Stimulated activated CD4-positive, alpha-beta T cell treated with anti-CD3 and anti-CD28 coated beads, Interleukin-4, amount 100 ng/mL, for 24 hours (primary cell): ENCODE measurements at places on chromosomes 11 and 22.
A peak's percentile ranks its signal among the peaks of the same experiment; 100 is the strongest.

GRCh38 chr11:28232649-28233048 is 124.5 kb downstream of the METTL15 start:
- no peak for DNase-seq

DNA sequence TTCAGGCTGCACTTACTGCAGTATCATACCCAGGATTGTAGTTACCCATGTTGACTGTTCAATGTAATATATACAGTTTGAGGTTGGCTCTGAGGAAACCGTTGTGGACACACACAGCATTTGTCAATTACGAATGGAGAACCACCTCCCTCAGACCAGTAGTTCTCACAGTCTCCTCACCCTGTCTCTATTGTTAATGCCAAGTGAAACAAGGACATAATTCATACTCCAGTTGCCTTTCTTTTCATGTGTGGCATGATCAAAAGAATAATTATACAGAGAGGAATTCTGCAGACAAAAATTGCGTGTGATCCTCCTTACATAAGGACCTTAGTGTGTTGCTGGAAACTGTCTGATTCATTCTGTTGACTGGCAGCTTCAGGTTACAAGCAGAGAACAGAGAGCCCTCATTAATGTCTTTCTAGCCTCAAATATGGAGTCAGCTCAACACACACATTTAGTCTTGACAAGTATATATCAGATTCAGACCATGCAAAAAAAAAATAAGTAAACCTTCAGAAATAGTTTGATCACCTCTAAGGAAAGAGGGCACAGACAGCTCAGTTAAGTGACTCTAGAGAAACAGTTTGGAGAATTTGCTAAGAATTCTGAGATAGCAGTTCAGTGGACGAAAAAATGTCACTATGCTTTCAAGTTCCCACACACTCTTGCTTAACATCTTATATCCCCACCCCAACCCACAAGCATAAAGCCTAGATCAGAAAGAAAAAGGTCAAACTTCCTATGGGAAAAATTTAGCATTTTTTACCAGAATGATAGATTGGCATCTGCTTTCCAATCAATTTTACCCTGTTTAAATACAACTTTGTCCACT is 96.1 kb downstream of the MAML2 start:
- DNase-seq = no peak

- DNase-seq = no peak
Observed at GRCh38 chr11:70730411-70730810, 332.1 kb downstream of the CTTN start.

- DNase-seq = no peak
Observed at GRCh38 chr11:115279813-115280761, 224.1 kb downstream of the CADM1 start.

- no peak for DNase-seq
Observed at GRCh38 chr11:81359476-81359875, 1374.2 kb downstream of the FAM181B start.

DNA sequence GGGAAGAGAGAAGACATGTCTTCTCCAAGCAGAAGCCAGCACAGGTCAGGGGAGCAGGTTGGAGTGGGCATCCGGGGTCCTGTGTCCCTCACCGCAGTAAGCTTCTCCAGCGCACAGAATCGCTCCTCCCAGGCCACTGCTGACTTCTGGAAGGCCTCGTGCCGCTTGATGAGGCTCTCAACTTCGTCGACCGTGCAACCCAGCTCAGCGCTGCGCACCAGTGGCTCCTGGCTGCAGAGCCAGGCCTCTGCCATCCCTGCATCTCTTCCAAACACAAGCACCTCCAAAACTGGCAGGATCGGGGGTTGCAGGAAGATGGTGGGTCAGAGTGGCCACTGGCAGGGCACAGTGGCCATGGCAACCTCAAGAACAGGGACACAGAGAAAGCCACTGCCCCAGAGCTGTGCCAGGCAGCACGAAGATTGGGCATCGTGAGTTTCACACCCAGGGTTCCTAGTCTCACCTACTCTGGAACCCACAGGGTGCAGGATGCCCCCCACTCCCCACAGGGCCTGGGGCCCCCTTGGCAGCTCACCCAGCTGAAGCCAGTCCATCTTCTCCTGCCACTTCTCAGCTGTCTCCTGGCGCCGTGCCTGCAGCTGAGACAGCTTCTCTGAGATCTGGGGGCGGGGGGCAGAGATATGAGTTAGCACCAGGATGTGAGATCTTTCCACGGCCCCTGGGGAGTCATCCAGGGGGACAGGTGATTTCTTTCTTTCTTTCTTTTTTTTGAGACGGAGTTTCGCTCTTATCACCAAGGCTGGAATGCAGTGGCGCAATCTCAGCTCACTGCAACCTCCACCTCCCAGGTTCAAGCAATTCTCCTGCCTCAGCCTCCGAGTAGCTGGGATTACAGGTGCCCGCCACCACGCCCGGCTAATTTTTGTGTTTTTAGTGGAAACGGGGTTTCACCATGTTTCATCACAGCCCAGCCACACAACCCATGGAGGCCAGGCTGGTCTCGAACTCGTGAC is 11.2 kb upstream of the RBM4B start:
- no peak for DNase-seq

DNA sequence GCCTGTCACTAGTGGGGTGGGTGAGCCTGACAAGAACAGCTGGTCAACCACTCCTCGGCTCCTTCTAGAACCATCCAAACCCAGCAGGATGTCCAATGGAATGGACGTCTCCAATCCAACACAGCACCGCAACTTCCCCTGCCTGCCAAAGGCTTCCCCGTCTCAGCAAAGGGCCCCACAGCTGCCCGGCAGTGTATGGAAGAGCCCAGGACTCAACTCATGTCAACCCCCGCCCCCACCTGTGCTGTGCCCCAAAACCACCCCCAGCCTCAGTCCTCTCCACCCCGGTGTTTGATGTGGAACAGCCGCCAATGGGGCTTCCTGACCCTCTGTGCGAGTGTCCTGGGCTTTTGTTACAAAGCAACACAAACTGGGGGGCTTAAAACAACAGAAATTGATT is 223.8 kb downstream of the CTTN start:
- no peak for DNase-seq

DNA sequence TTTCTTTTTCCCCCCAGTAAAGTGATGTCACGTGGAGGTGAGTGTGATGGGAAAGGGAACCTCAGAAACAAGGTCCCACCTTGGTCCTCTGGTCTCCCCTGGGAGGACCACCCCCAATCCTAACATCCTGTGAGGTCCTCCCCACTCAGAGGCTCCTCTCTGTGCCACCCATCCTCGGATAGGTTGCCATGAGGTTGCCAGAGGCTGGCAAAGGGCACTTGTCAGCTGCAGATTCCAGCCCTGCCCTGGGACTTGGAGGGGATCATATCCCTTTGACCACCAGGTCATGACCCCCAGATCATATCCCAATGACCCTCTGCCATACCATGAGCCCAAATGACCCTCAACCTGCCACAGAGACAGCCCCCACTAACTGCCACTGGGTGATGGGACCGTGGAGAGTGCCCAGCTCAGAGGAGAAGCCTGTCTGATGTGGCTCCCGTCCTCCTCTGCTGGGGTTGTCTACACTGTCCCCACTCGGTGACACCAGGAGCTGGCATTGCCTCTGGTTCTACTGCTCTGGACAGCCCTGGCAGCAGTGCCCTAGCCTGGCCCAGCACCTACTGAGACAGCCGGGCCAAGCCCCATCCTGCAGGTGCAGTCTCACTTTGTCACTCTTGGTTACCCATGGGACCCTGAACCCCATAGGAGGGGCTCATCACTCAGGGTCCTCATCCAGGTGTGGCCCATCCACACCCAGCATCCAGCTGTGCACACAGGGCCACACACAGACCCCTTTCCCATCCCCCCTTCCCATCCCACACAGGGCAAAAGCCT is 90.2 kb upstream of the KCNQ1OT1 start:
- no peak for DNase-seq

- DNase-seq = no peak
Observed at GRCh38 chr11:119612814-119613213, 116.2 kb downstream of the NECTIN1 start.

DNA sequence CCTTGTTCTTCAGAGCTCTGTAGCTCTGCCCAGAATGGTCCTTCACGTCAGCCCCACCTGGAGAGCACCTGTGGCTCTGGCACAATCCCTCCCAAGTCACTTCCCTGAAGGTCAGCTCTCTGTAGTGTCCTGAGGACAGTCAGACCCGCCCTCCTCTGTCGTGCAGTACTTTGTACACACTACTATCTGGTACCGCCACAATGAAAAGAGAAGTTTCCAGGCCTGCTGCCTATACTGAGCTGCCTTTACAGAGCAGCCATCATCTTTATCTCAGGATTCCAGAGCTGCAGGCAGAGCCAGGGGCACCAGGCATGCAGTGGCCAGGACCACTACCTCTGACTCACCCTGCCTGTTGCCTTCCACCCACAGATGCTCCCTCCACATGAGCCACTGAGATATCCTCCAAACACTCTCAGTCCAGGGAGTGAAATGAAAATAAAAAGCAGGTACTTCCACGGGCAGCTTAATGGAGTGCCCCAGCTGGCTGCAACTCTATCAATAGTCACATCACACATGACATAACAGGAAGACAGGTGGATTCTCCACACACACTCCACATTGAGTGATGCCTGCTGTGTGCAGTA is 7.3 kb downstream of the PACSIN2 start:
- no peak for DNase-seq

GRCh38 chr11:41283191-41283930 is 176.1 kb downstream of the LRRC4C start:
- no peak for DNase-seq

DNA sequence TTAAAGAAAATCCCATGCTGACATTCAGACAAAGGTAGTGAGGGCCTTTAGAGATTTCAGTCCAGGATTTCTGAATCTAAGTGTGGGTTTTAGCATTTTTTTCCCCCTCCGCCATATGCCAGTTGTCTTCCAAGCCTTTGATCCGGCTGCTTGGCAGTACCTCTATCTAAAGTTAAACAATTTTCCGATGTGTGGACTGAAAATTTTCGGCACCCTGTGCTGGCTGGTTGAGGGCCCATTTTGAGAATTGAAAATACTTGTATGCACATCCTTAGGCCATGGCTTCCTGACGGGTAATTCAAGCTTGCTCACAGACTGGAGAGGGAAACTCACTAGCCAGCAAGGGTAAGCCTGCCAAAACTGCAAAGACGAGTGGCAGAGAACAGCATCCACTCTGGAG is 131.9 kb upstream of the NARS2 start:
- DNase-seq = no peak

DNA sequence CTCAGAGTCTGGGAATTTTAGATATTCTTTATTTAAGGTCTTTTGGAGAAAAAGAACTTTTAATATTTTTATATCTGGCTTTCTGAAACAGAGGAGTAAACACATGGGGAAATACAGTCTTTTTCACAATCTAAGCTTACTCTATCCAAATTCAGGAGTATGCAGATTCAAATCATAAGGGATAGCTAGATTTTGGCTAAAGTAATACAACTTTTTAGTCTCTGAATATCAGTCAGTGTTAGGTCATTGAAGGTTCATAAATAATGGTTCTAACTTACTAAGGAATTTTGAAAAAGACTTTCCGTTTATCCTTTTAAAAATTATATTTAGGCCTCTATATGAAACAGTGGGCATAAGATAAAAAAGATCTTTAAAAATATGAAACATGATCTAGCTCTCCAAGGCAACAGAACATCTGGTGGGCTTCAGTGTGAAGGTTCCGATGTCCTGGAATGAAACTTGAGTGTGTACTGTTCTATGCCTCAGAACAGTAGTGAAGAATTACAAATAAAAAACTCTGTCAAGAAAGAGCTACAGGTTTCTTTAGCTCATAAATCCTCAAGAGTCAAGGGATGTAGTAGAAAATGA is 165.2 kb upstream of the PDGFD start:
- no peak for DNase-seq

GRCh38 chr11:269146-269890 is 8.9 kb upstream of the NLRP6 start:
- peak; percentile 66 for DNase-seq

DNA sequence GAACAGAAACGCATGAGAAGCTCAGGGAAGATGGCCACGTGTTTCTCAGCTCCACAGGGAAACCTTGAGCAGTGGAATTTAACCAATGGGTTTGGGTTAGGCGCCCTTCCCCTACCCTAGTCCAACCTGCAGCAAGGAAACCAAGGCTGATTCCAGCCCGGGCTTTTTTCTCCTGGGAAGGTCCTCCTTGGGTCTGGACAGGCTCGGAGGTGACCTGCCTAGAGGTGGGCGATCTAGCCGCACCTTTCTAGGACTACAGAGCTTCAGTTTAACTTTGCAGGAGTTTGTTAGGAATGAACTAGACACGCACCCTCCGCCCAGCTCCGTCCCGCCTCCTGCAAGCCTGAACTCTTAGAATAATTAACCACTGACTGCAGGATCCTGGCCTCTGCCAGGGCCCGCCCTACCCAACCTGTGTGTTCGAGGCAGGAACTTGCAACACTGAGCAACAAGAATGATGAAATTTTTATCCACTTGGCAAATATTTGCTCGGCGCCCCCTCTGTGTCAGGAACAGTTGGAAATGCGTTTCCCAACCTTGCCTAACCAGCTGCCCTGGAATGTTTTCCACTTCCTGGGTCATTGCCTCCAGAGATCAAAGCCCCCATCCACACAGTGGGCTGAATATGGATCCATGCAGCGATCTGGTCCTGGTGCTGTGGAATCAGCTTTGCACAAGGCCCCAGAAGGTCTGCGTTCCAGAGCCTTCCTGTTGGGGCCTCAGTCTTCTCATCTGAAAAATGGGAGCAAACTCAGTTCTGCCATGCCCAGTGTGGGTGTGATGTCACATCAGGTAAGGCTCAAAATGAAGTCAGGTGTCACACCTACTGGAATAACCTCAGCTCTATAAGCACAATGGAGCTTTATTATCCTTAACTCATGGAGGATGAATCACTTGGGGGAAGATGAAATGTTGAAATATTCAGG is 13.3 kb downstream of the MPST start:
- no peak for DNase-seq

- no peak for DNase-seq
Observed at GRCh38 chr22:41181349-41182241, 23.5 kb upstream of the L3MBTL2 start.

- DNase-seq = peak; percentile 71
Observed at GRCh38 chr22:39545386-39546365, 13.1 kb upstream of the RPS19BP1 start.

DNA sequence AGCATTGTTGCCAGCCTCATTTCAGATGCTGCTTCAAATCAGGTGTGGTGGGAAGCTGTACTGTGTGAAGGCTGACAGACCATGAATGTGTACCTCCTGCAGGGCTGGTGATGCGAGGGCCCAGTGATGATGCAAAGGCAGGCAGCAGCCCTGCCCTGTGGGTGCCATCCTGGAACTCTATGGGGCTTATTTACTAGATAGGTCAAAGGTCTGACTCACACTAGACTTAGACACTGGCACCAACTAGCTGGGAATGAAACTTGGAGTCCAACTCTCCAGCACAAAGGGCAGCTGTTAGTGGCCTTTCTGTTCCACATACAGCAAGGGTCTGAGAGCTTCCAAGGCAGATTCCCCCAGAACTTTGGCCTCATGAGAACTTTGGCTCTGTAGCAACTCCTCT is 138.4 kb downstream of the TTC17 start:
- DNase-seq = no peak
